ENCODE measurements at places on chromosomes 2 and 18. TPM values are rescaled to one million over a fixed set of nuclear protein-coding genes. Genes with fewer than 3 reads are reported as not detected.

The COLEC12 gene
- not detected for total RNA-seq

The LHCGR gene
- not detected for total RNA-seq

The ATG16L1 gene
- total RNA-seq, result 134 TPM

The COL6A3 gene
- total RNA-seq, result 1.3 TPM

The REG3A gene
- not detected for total RNA-seq

The WDPCP gene
- total RNA-seq, result 8.7 TPM

The MAB21L4 gene
- total RNA-seq, result not detected

Measured in CD4-positive, alpha-beta T cell (primary cell).